ENCODE measurements at places on chromosomes 12 and 14.

DNA sequence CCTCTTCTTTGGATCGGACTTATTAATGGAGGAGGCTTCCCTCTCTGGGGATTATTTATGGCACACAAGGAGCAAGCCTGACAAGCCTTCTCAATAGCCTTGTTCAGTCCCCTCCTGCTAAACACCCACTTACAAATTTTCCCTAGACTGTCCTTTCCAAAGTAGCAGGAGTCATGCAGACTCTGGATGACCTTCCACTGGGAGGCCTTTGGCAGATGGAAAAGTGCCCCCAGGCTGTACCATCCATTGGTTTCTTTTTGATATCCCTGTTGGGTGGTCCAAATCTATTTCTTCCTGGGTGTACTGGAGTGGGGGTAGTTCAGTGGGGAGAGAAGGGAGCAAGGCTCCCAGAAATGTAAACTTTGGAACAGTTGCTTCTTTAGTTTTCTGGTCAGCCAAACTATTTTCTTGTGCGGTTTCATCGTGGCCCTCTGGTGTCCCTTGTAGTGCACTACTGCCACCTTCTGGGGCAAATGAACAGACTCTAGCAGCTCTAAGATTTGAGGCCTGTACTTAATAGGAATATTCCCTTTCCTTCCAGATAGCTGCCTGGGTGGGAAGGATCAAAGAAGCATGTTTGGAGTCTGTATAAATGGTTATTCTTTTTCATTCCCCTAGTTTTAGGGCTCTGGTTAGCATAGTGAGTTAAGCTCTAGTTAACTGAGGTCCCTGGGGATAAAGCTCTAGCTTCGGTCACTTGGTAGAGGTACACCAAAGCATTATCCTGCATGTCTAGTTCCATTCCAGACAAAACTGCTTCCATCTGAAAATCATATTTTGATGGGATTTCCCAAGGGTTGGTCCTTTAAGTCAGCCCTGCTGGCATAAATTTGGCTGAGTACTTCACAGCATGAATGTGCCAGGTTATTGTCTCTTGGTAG lies 409.5 kb downstream of the SLC6A15 start:
- peak; percentile 69 for DNase-seq

- no peak for DNase-seq
Observed at GRCh38 chr12:120342175-120343038, 14.8 kb upstream of the PLA2G1B start.

DNA sequence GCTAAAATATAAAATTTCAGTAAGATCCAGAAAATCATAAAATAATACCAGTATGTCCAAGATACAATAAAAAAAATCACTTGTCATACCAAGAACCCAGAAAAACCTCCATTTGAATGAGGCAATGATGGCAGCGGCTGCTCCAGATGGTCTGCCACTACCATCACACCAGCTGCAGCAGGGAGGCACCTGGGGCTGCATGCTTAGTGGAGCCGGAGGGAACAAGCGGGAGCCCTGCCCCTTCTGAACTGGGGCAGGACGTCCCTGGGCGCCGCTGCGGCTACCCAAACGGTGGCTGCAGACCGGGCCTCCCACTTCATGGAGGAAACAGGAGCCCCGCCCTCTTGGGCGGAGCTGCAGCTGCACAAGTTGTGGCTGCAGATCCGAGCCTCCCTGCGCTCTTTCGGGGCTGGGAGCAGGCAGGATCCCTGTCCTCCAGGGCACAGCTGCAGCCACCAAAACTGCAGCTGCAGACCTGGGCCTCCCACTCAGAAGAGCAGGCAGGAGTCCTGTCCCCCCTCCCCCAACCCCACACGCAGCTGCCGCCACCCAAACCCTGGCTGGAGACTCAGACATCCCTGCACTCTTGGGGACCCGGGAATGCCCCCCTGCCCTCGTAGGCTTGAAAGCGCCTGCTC lies 36.1 kb upstream of the OR5AU1 start:
- peak; percentile 61 for DNase-seq

- DNase-seq = no peak
Observed at GRCh38 chr14:101024686-101025085, 121.2 kb upstream of the RTL1 start.

DNA sequence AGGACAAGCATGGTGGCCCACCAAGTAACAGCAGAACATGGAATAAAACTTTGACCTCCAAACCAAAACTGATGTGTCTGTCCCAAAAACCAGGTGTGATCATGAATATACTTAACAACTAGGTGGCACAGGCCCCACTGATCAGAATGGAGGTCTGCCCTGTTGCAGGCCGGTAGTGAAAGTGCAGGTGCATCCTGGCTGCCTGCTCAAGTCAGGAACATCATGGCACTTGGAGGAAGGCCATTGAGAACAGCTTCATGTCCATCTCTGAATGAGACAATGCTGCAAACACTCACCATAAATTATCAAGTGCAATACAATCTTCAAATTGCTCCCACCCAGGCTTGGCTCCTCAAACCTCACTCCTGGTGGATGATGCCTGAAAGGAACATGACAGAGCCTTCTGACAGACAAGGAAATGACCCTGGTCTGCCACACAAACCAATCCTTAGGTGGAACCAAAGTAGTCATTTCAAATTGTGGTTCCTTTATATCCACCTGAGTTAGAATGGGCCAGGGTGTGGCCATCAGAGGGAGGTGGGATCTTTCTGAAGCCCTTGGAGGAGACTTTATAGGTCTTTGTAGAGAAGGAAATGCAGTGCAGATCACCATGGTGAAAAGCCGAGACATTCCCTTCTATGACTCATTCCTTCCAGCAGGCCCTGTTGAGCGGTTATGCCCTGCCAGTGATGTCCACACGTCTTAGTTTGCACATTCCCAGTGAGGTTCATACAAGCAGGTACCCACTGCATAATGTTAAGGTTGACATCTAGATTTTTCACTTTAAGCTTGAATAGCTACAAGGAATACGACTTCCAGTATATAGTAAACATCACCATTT lies 36.0 kb downstream of the EGLN3 start:
- peak; percentile 76 for DNase-seq

DNA sequence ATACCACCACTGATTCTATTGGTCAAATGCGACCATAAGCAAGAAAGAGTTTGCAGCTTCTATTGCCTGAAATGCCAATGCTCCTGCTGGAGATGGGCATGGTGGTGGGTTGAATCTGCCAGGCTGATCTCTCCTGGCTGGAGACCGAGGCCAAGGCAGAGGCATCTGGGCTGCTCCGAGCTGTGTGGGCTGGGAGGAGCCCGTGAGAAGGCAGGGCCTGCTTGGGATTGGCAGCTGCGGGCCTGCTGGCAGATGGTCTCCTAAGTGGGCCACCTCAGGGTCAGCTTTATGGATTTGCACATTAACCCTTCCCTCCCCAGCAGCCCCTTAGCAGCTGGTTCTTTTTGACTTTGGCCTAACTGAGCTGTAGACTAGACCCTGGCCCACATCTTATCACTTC lies 25.4 kb downstream of the SRRM4 start:
- no peak for DNase-seq

DNA sequence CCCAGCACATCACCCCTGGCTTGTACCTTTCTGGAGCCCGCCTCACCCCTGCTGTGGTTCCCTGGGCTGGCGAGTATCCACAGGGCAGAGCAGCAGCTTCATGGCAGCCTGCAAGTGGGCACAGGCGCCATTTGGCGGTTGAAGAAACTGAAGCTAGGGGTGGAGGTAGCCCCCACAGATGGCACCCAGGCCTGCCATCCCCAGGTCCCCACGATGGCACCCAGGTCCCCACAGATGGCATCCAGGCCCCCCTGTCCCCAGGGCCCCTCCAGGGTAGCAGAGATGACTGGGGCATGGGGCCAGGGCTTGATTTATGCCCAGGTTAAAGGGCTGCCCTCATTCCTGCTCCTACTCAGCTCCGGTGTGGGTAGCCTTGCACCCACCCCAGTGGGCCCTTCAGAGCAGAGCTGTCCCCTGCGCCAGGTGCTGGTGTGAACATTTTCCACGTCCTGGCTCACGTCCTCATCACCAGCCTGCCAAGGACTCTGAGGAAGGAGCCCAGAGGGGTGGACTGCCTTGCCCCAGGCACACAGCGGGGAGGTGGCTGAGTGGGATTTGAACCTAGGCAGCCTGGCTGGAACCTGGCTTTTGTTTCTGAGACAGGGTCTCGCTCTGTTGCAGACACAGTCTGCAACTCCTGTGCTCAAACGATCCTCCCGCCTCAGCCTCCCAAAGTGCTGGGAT lies 8.7 kb downstream of the MMP17 start:
- DNase-seq = no peak

DNA sequence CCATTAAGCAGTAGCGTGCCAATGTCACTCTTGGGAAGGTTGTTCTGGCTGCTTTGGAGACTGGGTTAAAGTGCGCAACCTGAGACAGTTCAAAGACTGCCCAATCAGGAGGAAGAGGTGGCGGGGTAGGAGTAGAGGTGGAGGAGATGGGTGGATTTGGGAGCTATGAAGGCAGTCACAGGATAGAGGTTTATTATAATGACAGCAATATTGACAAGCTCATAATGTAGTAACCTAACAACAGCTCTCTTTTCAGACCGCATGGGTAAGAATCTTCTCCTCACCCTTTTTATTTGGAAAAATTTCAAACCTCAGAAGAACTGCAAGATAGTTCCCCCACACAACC lies 5.3 kb upstream of the PSMD9 start:
- DNase-seq = no peak

GRCh38 chr12:106090591-106091445 lies 47.9 kb downstream of the NUAK1 start:
- no peak for DNase-seq

DNA sequence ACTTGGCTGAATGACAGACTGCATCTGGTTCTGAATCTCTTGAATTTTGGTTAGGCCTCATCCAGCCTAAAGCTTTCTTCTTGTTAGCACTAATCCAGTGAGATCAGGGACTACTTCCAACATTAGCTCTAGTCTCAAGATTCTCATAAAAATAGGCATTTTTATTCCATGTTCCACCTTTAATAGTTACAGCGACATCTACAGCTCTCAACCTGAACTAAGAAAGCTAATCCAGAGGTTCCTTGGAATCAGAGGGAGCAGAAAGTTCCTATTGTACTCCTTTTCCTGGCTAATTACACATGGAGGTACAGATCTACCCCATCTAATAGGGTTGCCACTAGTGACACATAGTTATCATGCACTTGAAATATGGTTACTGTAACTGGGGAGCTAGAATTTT lies 391.9 kb downstream of the RMST start:
- DNase-seq = no peak

DNA sequence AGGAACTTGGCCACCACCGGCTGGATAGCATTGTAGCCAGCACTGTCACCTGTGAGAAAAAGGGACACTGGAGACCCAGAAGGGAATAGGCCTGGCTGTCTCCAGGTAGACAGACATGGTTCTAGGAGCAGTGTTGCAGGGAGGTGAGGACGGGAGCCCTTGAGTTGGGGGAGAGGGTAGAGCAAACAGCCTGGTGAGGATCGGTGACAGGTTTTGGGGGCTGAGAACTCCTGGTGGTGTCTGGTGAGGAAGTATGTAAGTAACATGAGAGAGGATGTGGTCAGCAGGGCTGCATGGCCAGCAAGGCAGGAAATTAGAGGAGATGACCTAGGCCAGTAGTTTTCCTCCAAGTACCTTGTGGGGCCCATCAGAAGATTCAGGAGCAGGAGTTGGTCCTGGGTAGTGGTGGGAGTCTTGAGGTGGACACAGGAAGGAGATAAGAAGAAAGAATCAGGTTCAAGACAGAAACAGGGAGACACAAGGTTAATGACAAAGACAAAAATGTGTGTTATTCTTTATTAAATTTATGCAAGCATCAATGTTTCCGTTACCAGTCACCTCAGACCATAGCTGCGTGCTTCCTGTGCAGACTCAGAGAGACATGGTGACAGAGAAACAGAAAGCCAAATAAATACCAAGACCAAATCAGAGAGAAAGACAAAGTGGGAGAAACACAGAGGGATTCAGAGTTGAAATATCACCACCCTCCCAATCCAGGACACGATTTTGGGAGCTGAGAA lies at the start of gene ARHGAP9:
Gene ARHGAP9 (minus strand): TSS at position 491 of the 740 bp plus-strand sequence. CDS start 460 bp downstream, at position 31.
- no peak for DNase-seq
